ENCODE measurements at places on chromosomes 7 and 10. TPM values are rescaled to one million over a fixed set of nuclear protein-coding genes. Genes with fewer than 3 reads are reported as not detected.

GRCh38 chr10:125857185-125857760, 23.8 kb downstream of the DHX32 start:
- H3K27ac ChIP-seq, result no peak overlapping the region
- H3K4me1 ChIP-seq, result no peaks in the 10 kb centered on the region
- no peaks in the 10 kb centered on the region for H3K27me3 ChIP-seq
- no peak overlapping the region for H3K4me3 ChIP-seq
- DNase-seq, result no peak

GRCh38 chr7:119228482-119228881, 1004.0 kb downstream of the ANKRD7 start:
- H3K4me3 ChIP-seq, result no peak overlapping the region
- H3K36me3 ChIP-seq, result no peaks in the 10 kb centered on the region
- DNase-seq, result no peak
- H3K4me1 ChIP-seq, result no peaks in the 10 kb centered on the region

The GLRX3 gene
- total RNA-seq, result 54.3 TPM

The HOXA3 gene
- 0.20 TPM for total RNA-seq

- no peak overlapping the region for H3K4me3 ChIP-seq
- H3K4me1 ChIP-seq, result no peaks in the 10 kb centered on the region
- H3K36me3 ChIP-seq, result no peaks in the 10 kb centered on the region
- H3K27ac ChIP-seq, result no peak overlapping the region
- H3K27me3 ChIP-seq, result no peaks in the 10 kb centered on the region
Measured at GRCh38 chr7:56578612-56579011, 462.4 kb upstream of the NUPR2 start.

DNA sequence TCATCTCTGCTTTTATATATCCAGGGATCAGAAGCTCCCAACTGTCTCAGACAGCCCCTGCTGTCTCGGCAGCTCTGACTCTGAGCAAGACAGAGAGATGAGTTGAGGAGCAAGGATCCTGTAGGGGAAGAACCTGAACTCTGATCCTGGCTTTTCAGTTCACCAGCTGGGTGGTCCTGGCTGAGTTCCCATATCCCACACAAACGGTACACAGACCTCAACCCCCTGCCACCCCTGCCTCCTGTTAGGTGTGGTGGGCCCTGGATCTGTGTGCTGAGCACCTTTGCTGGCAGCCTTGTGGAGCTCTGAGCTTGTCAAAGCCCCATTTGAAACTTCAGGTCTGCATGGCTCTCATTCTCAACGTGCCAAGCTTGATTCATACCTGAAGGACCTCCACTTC, 54.3 kb upstream of the GPR26 start:
- DNase-seq, result no peak
- H3K4me3 ChIP-seq, result no peak overlapping the region
- H3K27ac ChIP-seq, result no peak overlapping the region
- no peaks in the 10 kb centered on the region for H3K4me1 ChIP-seq

Measured in upper lobe of left lung (tissue), 6 donors.